ENCODE measurements at places on chromosomes 11 and 22. TPM values are rescaled to one million over a fixed set of nuclear protein-coding genes. Genes with fewer than 3 reads are reported as not detected.

DNA sequence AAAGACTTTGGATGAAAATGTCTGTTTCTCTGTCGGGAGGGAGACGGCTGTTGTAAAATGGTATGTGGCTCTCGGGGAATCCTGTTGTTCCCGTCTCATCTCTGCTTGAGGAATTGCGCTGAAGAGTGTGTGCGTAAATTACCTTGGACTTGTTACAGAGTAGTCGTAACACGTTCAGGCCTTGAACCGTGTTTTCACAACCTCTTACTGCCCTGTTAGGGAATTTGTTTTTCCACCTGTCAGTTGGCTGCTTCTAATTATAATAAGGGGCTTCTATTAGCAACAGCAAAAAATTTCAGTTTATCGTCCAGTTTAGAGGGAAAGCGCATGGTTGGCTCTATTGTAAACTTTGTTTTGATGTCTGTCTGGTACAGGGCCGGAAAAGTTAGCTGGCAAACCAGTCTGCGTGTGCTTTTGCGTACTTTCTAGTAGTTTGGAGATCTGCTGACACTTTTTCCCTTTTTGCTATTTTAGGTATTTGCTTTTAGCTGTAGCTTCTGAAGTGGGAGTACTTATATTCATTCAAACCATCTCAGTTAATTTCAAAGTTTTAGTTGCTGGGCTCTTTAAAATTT is 1.5 kb downstream of the HIPK3 start:
- no peak for DNase-seq

- DNase-seq: no peak
Measured at GRCh38 chr11:95478003-95478402, 247.0 kb upstream of the SESN3 start.

DNA sequence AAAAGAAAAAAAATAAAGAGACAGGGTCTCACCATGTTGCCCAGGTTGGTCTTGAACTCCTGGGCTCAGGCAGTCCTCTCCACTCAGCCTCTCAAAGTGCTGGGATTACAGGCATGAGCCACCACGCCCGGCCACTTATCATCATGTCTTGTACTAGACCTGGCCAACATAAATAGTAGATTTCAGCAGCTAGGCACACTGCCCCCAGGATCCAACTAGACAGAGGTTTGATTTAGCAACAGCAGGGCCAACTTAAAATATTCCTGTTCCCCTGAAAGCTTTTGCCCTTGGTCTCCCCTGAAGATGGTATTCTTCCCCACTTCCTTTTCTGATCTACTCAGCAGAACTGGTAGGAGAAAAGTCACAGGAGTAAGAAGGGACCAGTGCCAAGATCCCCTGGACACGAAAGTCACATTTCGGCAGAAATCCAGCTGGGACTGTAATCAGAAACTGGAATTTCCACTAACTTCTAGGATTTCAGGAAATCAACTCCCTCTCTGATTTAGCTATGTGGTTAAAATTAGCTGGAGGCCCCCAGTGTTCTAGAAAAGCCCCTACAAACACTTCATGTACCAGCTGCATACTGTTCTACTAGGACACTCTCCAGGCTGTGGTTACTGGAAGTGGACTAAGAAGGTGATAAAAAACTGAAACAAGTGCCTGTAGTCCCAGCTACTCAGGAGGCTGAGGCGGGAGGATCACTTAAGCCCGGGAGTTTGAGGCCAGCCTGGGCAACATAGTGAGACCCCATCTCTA is 8.9 kb upstream of the PPP2R1B start:
- peak; percentile 14 for DNase-seq

DNA sequence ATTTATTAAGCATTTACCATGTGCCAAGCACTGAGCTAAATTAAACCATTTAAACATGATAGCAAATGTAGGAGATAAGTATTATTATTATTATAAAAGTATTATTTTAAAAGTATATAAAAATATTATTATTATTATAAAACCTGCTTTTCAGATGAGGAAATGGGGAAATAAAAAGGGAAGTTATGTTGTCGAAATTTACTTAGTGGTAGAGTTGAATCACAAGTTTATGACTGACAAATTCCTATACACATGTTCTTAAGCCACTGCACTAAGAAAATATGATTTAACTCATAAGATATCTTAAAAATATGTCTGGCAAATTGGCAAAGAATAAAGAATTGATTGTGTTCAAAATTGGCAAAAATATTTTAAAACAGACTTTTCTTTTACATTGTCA is 53.8 kb downstream of the CASP12 start:
- DNase-seq: no peak

DNA sequence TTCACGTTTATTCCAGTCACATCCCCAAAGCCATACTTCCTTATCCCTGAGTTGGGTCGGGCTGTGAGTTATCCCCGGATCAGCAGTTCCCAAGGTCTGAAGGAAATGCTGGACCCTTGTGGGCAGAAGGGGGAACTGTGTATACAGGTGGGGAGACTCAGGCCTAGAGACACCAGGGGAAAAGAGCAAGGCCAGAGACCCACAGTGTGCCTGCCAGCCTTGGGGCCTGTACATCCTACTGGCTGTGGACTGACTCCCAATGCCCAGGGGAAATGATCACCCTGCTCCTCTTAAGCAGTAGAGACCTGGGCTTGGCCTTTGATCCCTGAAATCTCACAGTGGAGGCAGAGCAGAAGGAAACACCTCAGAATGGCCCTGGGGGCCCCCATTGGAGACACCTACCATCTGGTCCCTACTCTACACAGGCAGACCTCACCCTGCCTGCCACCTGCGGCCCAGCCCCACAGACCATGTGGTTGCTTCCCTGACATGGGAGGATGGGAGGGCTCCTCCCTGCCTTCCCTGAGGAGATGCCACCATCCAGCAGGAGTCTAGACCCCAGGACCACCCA is 1.3 kb downstream of the SELENOM start:
- DNase-seq: no peak

- peak; percentile 1 for DNase-seq
Measured at GRCh38 chr22:49573109-49573765, 254.4 kb downstream of the BRD1 start.

DNA sequence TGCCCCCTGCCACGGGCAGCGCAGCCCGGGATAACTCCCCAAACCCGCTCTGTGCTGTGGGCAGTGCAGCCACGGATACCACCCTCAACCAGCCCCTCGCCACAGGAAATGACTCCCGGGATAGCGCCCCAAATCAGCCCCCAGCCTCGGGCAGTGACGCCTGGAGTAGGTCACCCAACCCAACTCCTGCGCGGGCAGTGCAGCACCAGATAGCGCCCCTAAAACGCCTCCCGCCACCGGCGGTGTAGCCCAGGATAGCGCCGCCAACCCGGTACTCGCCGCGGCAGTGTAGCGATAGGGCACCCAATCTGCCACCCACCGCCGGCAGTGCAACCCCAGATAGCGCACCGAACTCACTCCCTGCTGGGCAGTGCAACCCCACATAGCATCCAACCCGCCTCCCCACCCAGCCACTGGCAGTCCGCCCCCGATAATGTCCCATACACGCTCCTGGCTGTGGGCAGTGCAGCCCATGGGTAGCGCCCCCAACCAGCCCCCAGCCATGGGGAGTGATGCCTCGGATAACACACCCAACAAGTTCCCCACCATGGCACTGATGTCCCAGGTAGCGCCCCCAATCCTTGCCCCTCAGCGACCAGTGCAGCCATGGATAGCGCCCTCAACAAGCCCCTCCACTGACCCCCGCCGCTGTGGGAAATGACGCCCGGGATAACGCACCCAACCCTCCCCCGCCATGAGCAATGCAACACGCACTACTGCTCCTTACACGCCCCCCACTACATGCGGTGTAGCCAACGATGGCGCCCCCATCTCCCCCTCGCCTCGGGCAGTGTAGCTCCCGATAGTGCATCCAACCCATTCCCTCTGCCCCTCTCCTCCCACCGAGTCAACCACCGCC is 1.5 kb downstream of the RFPL2 start:
- DNase-seq: no peak

DNA sequence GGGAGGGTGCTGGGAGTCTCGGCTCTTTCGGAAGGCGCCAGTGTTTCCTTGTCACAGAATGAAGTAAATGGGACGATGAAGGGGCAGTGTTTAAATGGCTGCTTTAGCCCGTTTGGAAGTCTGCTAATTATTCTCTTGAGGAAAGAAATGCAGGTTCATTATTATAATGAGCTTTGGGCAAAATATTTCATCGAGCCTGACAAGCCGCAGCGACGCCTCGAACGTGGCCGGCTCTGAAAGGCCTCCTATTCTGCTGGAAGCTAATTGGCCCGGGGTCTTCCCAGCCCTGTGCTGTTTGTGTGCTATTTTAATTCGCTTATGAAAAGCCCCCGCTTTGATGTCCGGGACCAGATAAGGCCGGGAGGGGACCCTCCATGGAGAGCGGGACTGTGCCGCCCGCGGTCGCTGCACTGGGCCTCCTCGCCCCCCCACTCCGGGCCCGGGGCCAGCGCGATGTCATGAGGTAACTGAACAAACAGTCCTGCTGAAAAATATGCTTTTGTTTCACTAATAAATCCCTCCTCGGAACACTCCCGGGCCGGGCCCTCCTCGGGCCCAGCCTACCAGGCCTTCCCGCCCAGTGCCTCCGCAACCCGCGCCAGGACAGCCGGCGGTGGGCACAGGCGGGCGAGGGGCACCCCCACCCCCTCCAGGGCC is 78.4 kb downstream of the CDKN1C start:
- peak; percentile 79 for DNase-seq

GRCh38 chr11:74004046-74004695 is 4.7 kb downstream of the UCP3 start:
- no peak for DNase-seq

DNA sequence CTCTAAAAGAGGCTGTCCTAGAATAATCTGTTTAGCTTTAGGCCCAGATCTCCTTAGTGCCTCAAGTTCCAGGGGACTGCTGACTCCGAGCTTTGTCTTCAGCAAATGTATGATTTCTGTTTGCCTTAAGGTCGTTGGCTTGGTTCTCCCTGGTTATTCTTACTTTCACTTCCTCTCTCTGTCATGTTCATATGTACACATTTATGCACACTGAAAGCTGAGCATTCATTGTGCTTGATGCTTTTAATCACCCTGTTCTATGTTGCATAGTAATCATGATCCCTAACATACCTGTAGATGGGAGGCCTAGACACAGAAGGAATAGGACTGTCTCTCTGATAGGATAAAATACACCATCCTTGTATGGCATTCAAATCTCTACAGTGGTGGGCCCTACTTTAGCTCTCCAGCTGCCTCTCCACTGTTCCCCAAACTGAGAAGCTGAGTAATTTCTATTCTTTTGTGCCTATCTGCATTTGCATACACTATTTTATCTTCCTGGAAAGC is 7.2 kb downstream of the PPFIBP2 start:
- no peak for DNase-seq

DNA sequence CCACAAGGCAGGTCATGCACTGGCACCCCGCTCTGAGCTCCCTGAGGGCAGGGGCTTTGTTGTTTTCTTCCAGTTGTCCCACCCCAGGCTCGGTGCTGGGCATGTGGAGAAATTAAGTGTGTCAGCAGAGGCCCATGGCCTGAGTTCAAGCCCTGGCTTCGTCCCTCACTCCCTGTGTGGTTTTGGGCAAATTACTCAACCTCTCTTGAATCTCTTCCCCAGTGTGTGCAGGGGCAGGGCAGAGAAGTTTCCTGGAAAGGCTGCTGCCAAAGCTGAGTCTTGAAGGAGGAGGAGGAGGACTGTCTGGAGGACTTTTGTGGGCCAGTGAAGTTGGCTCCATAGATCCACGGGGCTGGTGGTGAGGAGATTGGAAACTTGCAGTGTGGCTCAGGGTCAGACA is 138.1 kb upstream of the E2F8 start:
- DNase-seq: no peak

DNA sequence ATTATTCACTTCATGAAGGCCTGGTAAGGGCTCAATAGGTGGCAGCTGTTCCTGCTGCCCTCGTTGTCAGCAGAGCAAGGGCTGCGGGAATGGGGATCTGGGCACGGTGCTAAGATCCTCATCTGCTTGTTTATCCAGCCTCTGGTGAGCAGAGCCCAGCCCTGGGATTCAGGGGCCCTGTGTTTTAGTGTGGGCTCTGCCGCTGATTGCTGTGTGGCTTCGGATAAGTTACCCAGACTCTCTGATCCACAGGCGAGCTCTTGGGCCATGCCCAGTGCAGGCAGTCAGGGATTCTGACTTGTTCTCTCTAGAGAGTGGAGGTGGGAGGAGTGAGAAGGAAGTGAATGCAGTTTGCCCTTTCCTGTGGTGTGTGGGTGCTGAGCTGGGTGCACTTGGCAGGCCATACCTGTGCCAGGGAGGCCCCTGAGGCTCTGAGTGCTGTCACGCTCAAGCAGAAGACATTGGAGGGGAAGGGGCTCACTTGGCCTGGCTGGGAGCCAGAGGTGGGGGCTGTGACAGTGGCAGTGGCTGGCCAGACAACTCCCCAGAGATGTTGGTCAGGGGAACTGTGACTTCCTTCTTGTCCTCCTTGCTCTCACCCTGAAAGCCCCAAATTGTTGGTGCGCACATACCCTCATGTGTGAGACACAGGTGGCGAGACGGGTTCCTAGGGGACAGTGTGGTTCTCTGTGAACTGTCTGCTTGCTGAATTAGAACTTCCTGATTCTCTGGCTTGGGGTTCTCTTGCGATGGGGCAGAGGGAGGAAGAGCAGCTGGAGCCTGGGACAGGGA is 43.7 kb downstream of the CD82 start:
- peak; percentile 21 for DNase-seq

- DNase-seq: no peak
Measured at GRCh38 chr22:36671404-36671803, 32.1 kb downstream of the CACNG2 start.

GRCh38 chr11:120219232-120219937 is 8.6 kb downstream of the OAF start:
- DNase-seq: no peak

The CCDC188 gene
- total RNA-seq: 0.41 TPM

The FERMT3 gene
- 14.6 TPM for total RNA-seq

The IGF2 gene
- total RNA-seq: 11.3 TPM

The TUBA8 gene
- total RNA-seq: 2.0 TPM

The C11orf91 gene
- total RNA-seq: not detected

The TMEM121B gene
- total RNA-seq: under 0.01 TPM
